HS-27A (cell line): ENCODE measurements at places on chromosomes 16 and 17.

GRCh38 chr16:81497690-81498089 is 53.1 kb downstream of the CMIP start:
- DNase-seq: no peak

GRCh38 chr17:238964-239259 is 57.5 kb upstream of the DOC2B start:
- DNase-seq: no peak

GRCh38 chr17:59287891-59288290 is 43.6 kb upstream of the YPEL2 start:
- no peak for DNase-seq

DNA sequence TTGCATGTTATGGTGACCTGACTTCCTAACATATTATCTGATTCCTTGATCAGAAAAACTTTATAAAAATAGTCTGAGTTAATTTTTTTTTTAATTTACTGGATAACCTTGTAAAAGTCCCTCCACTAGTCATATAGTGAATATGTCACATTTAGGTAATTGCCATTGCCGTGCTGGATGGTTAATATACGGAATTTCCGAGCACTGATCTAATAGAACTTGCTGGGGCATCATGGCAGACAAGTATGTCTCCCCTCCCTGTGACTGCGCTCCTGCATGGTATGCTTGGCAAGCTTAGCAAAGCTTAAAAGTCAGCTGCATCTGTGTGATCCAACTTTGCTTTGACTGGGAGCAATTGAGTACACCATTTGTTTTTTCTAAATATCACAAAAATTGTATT is 239.4 kb upstream of the TBX2 start:
- DNase-seq: no peak
